ENCODE measurements at places on chromosomes 7 and 10.

DNA sequence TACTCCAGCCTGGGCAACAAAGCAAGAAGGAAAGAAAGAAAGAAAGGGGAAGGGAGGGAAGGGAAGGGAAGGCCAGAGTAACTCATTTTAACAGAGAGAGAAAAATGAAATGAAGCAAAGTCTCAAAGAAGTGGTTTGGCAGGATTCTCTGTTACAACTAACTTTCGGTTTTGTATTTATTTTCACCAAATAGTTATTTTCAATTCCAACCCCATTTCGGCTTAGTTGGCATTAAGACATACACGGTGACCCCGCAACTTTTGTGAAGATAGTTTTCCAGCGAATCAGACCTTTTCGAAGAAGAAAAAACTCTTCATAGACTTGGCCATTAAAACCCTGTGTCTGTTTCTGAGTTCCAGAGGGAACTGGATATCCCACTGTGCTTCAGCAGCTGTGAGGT is 45.2 kb upstream of the LYZL2 start:
- no peak for DNase-seq

GRCh38 chr7:90424720-90425119 is 21.5 kb downstream of the CLDN12 start:
- no peak for DNase-seq

DNA sequence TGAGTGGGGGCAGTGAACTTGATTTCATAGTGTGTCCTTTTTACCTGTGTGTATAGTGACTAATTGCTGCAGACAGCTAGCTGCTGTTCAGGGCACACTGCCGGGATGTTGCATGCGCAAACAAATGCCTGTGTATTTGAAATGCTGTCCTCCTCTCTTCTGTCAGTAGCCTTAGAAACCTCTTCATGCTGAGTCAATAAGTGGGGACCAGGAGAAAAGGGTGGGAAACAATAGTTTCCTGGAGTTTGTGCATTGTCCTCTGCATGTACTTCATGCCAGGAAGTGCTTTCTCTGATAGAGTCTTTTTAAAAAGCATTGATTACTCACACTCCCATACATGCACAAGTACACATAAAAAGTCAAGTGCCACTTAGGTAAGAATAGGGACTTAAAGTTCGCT is 1183.7 kb upstream of the CELF2 start:
- DNase-seq, result no peak

GRCh38 chr10:129045599-129045998 is 421.4 kb upstream of the MGMT start:
- no peak for DNase-seq

Data from DMS79 treated with DMSO at 0.1 percent for 48 hours (cell line).